Esophagus squamous epithelium (tissue), 5 donors: ENCODE measurements at places on chromosomes 4 and X.

DNA sequence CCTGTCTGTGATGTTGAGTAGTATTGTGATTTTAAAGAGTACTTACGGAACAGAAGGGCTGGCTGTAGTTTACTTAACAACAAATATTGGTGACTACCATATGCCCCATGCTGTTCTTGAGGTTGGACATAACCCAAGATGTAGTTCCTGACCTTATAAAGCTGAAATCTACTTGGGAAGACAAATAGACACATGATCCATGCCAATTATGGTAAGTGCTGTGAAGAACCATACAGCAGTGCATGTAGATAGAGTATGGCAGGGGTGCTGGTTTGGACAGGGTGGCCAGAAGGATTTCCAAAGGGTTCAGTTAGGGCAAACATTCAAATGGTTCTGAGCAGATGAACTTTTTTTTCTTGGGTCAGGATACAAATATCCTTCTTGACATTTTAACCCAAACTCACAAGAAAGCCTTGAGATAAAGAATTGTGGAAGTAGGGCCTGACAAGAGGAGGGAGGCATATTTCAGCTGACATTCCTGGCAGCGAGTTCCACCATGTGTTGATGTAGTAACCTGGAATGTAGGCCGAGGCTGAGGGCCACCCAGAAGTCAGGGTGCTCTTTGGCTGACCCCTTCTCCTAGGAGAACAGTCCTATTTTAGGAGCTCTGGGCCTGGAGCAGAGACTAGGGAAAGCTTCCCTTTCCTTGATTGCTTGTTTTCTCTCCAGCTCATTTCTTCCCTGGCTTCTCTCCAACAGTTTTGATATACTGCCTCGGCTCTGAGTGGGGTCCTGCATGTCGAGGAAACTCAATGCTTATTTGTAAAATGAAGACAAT lies 74.2 kb downstream of the FREM3 start:
- DNase-seq = no peak

DNA sequence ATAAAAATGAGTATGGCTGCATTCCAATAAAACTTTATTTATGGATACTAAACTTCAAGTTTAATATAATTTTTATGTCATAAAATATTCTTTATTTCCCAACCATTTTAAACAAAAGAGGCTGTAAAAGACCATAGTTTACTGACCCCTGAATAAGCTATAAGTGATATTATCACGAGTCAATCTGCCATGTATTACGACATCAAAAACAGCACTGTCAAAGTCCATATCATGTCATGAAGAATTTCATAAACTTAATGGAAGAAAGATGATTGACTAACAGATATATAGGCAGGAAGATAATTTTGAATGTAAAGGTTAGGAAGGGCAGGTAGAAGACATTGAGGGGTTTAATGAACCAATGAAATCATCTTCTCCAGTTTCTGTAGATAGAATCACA lies 18.2 kb downstream of the TMEM156 start:
- DNase-seq = no peak

GRCh38 chr4:67342291-67342690 lies 203.0 kb downstream of the CENPC start:
- no peak for DNase-seq

DNA sequence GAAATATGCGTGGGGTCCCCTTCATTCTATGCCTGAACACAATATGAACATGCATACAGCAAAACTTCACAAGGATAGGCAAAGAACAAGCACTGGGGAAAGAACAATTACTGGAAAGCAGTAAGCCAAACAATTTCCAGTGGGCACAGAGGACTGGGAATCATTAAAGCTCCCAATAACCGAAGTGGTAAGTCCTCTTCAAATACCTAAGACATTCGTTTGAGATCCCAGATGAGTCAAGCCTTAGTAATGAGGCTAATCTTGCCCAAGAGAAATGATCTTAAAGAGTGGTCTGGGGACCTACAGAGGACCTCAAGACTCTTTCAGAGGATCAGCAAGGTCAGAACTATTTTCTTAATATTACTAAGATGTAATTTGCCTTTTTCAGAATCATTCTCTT lies 28.6 kb downstream of the ANAPC10 start:
- DNase-seq = no peak

DNA sequence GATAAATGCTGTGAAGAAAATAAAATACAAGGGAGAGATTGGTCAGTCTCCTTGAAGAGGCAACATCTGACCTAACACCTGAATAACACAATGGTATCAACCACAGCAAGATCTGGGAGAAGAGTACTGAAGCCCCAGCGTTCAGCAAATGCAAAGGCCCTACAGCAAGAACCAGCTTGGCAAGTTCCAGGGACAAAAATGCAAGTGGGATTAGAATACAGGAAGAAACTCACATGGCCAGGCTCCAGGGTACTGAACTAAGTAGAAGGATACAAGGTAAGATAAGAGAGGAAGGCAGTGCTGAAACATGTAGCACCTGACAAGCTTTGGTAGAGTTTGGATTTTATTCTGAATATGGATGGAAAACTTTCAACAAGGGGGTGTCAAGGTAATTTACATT lies 3.6 kb downstream of the SMIM14 start:
- DNase-seq = no peak

GRCh38 chr4:47374477-47374876 lies 89.0 kb downstream of the COMMD8 start:
- no peak for DNase-seq

GRCh38 chrX:77922787-77923186 lies 12.3 kb downstream of the ATP7A start:
- DNase-seq = no peak

DNA sequence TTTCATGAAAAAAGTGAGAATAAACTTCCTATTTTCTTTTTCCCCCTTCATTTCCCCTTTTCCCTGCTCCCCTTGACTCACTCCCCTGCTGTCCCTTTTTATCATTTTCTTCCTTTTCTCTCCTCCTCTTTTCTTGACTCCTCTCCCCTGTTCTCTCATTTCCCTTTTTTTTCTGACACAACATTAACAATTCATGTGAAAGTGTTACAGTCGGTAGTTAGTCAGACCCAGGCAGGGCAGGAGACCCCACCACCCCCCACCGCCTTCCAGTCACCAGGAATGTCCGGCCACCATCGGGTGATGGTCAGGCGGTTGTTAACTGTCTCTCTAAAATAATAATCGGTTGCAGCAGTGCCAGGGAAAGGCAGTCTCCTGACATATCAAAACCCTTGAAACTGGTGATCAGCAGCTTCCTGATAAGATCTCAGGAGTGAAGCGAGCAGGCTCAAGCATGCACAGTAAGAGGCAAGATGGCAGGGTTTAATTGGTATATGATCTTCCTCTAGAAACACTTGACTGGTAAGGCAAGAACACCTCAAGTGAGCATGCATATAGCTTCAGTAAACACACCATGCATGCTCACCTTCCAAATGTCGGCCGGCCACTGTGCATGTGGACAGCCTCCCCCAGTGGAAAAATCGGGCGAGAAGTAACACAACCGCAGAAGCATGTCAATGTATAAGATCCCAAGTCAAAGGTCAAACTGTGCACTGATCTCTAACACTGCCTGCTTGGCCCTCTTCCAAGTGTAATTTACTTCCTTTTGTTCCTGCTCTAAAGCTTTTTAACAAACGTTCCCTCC lies 191.4 kb downstream of the NDST4 start:
- DNase-seq = no peak

GRCh38 chr4:71107726-71108125 lies 114.3 kb downstream of the DCK start:
- no peak for DNase-seq

DNA sequence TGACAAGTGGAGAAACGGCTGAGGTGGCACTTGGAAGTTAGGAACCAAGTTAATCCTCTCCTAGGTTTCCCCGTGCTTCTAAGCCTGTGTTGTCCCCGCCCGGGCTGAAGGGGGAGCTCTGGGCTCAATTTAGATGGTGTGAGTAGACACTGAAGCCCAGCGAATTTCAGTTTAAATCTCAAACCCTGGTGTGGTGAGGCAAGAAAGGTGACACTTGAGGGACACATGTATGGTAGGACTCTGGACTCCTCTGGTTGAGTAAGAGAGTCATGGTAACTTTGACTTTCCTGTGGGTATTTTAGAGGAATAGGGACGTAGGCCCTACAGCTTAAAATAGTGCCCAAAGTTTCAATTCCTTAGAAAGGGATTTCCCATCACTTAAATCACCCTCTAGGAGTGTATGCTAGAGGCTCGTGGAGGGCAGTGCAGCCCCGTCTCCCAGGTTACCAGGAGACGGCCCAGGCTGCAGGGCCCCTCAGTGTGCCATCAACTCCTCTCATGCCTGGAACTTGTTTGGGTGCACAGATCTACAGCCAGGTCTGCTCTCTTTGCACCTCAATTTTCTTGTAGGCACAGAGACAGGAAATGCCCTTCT lies 24.0 kb downstream of the HAND2 start:
- DNase-seq = no peak

- DNase-seq = no peak
Observed at GRCh38 chrX:130654409-130654950, 248.5 kb downstream of the ENOX2 start.

DNA sequence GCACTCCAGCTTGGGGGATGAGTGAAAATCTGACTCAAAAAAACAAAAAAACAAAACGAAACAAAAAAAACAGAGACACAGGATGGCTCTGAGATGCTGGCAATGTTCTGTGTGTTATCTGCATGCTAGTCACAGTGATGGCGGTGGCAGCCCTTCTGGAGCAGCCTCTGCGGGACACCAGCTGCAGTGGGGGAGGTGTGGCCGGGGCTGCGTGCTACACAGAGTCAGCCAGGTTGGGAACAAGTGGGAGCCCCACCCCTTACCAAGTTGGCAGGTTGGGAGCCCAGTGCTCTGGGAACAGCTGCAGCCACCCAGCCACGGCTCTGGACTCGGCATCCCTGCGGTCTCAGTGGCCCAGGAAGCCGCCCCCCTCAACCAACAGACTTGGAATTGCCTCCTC lies 206.5 kb upstream of the ZFP42 start:
- DNase-seq = no peak

DNA sequence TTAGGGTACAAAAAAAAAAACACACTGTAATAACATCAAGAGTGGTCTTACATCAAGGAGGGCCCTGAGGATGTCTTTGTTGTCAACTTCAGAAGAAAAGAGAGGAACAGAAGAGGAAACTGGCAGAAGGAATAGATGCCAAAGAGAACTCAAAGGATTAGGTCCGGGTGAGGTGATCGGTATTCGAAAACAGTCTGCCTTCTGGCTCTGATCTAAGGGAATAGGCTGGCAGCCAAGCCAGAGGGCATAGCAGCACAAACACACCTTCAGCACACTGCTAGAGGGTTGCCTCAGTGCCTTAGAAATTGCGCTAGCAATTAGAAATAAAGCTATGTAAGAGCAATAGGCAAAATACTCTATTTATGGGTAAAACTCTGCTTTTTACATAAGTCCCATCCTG lies 91.4 kb upstream of the TTC29 start:
- no peak for DNase-seq

- no peak for DNase-seq
Observed at GRCh38 chr4:106273831-106274230, 42.2 kb downstream of the TBCK start.

- no peak for DNase-seq
Observed at GRCh38 chr4:107640878-107641277, 79.2 kb downstream of the PAPSS1 start.

DNA sequence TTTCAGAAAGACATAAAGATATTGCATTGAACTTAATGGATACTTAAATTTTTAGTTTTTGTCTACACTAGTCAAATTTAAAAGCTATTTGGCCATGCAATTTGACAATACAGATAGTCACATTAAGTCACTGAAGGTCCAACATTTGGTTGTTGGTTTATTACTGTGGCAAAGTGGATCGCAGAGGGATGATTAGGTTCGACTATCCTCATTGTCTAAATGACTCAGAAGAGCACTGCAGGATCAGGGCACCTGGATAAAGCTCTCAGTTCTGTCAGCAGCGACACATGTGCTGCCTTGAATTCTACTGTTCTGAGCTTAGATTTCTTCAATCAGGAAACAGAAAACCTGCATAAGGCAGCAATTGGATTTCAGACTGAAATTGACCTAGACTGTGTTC lies 130.7 kb downstream of the AMELX start:
- DNase-seq = no peak

- no peak for DNase-seq
Observed at GRCh38 chr4:145773581-145774234, 93.8 kb downstream of the C4orf51 start.

GRCh38 chr4:59698041-59698440 lies 1502.1 kb upstream of the ADGRL3 start:
- DNase-seq = no peak

DNA sequence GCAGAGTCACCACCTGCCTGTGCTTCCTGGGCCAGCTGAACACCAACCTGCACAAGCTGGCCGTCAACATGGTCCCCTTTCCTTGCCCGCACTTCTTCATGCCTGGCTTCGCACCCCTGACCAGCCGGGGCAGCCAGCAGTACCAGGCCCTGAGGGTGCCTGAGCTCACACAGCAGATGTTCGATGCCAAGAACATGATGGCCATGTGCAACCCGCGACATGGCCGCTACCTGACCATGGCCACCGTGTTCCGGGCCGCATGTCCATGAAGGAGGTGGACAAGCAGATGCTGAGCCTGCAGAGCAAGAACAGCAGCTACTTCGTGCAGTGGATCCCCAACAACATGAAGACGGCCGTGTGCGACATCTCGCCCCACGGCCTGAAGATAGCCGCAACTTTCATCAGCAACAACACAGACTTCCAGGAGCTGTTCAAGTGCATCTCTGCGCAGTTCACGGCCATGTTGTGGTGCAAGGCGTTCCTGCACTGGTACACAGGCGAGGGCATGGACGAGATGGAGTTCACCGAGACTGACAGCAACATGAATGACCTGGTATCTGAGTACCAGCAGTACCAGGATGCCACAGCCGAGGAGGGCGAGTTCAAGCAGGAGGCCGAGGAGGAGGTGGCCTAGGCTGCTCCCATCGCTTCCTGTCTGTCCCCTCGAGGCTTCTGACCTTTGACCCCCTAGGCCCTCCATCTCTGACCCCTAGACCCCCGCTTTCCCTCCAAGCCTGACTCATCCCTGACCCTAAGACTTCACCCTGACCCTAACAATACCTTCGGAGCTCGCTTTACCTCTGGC lies 170.3 kb downstream of the THOC2 start:
- no peak for DNase-seq

DNA sequence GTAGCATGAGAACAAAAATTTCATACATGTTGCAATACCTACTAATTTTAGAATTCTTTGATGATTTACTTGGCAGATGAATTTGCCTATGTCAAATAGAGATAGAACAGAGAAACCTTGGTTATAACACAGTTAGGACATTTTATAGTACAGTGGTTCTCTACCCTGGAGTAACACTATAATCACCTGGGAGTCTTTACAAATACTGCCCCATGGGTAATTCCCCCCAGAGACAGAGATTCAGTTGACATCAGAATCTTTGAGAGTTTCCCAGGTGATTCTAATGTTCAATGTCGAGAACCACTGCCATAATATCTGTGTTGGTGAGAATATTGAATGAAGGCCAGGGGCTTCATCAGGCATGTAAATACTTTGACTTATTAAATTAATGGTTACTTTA lies 401.3 kb upstream of the NDST4 start:
- no peak for DNase-seq
